ENCODE measurements at places on chromosomes 5 and 9.

GRCh38 chr9:68496356-68496755 is 44.3 kb downstream of the TMEM252 start:
- no peak for DNase-seq

DNA sequence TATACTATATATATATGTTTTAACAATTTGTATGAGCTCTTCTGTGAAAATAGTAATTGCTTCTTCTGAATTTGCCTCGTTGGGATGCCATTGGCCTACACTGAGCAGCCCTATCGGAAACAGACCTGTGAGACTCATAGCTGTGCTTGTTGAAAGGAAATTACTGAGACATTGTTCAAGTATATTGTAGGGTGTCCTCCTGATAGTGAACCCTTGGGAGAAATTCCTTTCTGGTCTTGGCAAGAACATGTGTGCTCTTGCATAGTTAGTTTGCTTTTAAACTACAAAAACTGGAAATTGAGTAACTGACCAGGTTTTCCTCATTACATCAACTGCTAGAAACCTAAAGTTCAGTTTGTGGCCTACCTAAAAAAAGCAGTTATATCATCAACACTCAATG is 160.9 kb downstream of the LURAP1L start:
- no peak for DNase-seq

DNA sequence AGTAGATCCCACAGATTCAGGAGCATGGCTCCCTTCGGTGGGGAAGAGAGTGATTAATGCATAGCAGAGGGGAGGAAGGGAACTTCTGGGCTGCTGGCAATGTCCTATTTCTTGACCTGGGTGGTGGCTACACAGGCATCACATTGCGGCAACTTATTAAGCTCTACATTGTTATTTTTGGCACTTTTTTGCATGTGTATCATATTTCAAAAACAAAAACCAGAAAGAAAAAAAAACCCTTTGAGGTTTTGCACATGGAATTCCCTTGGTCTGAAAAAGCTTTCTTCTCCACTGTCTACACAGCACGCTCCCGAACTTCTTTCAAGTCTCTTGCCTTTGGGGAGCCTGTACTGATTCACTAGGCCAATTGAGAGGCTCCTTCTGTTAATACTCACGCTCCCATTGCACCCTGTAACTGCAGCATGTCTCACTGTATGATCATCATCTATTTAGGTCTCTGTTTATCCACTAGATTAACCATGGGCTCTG is 25.1 kb downstream of the CEMIP2 start:
- no peak for DNase-seq

GRCh38 chr5:104095527-104095926 is 532.9 kb upstream of the NUDT12 start:
- DNase-seq = no peak

- no peak for DNase-seq
These were observed 143.7 kb downstream of the PTTG1 start for GRCh38 chr5:160565376-160565775.

DNA sequence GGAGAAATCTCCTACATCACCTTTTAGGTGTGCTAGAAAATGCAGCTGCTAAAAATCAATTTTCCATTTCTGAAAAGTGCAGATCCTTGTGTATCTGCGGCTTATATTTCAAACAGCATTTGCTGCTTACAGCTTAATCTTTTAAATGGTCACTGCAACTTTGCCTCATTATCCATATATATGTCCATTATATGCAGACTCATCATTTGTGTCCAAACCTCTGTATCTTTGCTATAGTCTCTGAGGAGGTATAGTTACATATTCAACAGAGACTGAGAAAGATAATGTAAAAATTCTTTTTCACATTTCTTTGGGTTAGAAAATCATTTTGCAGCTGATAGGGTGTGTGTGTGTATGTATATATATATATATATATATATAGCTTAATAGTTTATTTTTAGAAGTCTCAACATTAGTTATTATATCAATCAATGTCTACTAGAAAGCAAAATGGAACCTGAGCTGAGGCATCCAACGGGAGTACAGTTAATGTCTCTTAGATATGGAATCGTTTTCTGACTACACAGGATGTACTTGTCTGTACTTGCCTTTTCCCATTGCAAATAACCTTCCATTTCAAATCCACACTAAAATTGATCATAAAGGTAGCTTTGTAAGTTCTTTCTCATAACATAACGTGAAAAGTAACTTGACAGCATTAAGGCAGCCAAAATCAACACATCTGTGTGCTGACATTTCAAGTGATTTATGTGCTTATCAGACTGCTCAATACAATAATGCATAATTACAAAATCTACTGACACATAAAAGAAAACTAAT is 267.0 kb upstream of the HAPLN1 start:
- no peak for DNase-seq
